HuH-7 (cell line): ENCODE measurements at places on chromosomes 4 and X.

GRCh38 chr4:145531859-145532258, 50.2 kb downstream of the SMAD1 start:
- no peak for DNase-seq

DNA sequence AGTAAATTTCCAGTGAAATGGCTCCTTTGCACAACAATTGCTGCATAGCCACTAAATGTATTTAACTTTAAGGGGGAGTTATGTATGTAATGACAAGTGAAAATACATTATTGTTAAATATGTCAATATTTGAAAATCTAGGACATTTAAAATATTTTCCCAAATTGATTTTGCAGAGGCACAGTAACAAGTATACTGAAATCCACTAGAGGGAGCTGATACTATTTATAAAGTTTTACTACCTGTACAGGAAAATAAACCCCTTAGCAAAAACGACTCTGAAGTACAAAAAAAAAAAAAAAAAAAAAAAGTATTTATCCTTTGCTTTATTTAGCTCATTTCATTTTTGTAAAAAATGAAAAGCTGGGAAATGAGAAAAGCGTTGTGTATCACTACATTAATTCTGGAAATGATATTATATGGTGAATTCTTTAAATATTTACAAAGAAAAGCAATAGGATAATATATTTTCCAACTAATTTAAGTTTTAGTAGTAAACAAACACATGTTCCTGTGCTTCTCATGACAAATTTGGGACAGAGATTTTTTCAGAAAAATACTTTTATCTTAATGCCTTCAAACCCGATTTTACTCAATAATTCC, 727.7 kb downstream of the DMD start:
- peak; percentile 0 for DNase-seq

GRCh38 chr4:30839583-30840520, 119.7 kb downstream of the PCDH7 start:
- DNase-seq, result no peak

DNA sequence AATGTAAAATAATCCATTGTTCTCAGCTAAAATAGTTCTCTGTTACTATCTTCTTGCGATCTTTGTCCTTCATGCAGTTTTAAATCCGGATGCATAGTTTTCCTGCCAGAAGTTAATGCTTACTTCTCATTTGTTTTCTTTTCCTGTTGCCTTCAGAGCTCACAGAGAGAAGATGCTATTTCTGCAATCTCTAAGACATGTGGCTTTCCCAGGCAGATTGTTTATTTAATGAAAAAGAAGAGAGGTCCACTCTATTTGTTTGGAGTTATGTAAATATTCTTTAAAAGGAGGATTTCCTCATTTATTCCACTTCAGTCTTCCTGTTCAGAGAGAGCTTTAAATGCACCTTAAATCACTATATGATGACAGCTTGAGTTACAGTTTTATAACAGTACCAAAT, 39.3 kb upstream of the HPGD start:
- no peak for DNase-seq

DNA sequence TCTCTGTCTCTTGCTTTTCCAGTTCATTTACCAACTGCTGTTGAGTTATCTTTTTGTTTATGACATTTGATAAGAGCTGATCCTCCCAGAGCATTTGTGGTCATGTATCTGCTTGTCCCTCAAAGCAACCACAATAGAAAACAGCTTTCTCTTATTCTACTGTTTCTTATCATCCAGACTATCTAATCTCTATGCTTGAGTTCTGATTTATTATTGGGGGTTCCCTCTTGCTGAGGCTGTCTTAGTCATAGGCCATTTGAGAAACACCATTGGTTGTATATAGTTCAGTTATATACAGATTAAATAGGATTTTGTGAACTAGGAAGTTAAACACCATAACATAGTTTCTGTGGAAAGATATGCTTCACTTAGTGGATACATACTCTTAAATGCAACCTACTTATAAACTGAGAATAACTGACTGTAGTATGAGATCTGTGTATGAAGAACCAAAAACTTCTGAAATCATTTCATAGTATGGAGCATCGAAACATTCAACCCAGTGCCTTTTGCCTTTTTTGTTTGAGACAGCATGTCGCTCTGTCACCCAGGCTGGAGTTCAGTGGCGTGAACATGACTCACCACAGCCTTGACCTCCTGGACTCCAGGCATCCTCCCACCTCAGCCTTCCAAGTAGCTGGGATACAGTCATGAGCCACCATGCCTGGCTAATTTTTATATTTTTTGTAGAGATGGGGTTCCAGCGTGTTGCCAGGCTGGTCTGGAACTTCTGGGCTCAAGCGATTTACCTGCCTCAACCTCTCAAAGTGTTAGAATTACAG, 75.8 kb downstream of the STIM2 start:
- DNase-seq, result no peak

GRCh38 chr4:4575284-4576211, 33.7 kb upstream of the STX18 start:
- DNase-seq, result peak; percentile 67

GRCh38 chr4:110085131-110085530, 113.3 kb downstream of the ELOVL6 start:
- peak; percentile 13 for DNase-seq
